GM03348 (cell line): ENCODE measurements at places on chromosomes 2 and 18.

GRCh38 chr2:174659069-174659900, 61.7 kb upstream of the WIPF1 start:
- DNase-seq = no peak

DNA sequence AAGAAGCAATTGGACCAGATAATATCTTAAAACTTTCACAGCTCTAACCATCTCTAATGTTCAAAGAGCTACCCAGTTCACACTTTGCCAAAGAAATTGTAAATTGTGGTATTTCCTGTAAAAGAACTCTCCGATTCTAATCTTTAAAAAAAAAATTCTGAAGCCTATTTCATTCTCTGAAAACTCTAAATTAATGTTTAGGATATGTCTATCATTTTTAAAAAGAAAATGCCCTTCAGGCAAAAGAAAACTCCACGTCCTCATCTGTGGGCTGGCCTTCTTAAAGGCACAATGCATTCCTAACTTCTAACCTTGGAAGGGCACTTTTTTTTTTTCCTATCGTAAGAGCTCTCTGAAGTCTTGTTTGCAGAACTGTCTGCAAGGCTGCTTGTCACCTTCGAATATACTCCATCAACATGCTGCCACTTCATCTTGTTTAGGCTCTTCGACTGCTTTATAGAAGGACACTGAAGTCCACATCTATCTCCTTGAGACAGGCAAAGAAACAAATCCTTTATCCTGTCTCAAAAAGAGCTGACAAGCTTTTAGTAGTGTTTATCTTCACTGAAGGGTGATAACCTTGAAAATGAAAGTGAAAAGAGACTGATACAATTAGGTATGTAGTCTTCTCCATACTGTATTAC, 124.3 kb upstream of the SLC39A10 start:
- peak; percentile 20 for DNase-seq

GRCh38 chr18:70195852-70196434, 9.5 kb downstream of the RTTN start:
- peak; percentile 57 for DNase-seq

- DNase-seq = no peak
Measured at GRCh38 chr2:235390108-235390815, 103.6 kb upstream of the AGAP1 start.

GRCh38 chr18:44805643-44806042, 125.0 kb downstream of the SETBP1 start:
- DNase-seq = no peak

- DNase-seq = peak; percentile 63
Measured at GRCh38 chr2:63692002-63692606, 103.3 kb downstream of the MDH1 start.

- DNase-seq = no peak
Measured at GRCh38 chr18:54052732-54053429, 171.6 kb downstream of the MBD2 start.

DNA sequence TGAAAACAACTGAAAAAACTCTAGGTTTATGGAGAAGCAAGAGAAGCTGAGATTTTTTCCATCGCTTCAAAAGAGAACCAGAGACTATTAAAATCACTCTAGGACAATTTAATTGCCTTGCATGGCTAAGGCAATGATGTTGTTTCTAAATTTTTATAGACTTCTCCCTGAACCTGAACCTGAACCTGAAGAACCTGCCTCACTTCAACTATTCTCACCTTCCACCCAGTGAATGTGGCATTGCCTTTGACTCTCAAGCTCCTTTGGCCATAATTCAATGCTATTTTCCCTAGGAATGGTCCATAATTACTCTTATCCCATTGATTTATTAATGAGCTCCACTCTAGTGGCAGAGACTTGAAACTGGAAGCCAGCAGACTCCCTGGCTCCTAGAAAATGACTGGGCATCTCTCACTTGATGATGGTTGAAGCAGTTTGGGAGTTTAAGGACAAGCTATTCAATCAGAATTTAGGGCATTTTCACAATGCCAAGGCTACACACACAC, 303.8 kb upstream of the UBE2E3 start:
- no peak for DNase-seq

DNA sequence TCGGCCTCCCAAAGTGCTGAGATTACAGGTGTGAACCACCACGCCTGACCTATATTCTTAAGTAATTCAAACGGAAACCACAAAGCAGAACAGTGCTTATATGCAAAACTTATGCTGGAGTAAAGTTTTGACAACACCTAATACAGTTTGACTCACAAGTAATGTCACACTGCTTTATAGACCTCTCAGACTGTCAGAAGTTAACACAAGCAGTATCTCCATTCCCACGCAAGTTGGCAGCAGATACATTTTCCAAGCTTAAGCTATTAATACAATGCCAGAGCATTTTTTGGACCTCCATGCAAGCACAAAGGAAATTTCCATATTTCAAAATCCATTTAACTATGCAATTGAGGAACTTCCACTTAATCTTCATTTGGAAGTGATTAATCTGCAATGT, 21.0 kb upstream of the SANBR start:
- DNase-seq = no peak

DNA sequence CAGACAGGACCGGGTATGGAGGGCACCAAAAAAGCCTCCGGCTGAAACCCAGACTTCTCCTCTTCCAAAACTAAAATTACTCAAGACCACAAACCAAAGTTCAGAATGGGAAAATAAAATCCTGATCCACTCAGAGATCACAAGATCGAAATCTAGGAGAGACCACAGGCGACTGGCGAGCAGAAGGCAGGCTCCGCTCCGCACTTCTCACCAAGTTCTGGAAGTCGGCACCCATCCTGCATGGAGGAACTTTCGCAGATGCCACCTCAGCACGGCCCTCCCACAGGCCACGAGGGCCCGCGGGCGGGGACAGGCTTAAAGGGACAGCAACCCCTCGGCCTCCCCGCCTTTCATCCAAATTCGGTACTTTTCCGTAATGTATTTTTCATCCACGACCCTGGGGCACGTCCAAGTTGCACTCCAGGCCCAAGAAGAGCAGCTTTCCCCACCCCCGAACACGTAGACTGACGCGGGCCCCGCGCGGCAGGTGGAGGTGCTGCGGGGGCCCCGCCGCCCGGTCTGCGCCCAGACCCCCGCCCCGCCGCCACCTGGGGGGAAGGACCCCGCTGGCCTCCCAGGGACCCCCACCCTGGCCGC, 43.7 kb downstream of the HDLBP start:
- DNase-seq = peak; percentile 92

DNA sequence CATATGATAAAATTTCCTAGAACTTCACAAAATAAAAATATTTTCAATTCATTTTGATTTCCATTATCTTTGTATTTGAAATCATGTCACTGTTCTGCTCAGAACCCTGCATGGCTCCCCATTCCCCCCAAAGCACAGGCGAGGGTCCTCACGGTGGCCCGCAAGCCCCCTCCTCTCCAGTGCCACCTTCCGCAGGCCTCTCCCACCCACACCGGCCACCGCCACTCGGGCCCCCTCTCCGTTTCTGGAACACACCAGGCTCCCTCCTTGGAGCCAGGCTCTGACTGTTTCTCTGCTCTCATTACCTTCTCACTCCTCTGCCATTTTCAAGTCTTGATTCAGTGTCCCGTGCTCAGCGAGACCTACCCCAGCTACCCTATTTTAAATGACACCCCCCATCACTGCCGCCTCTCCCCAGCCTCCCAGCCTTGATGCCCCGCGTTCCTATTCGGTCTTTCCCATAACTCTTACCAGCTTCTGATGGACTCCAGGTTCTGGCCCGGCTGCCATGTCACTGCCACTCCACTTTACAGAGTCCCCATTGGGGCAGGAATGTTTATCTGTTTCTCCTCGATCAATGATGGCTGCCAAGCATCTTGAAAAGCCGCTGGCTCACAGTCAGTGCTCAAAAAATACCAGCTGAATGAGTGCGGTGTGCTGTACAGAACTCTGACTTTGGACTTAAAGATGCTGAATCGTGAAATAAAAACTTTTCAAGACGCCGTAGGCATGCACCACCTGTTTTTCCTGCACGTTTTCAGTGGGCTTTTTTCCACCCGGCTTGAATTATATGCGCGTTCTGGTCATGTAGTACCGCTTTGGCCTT, 201.0 kb downstream of the GBX2 start:
- DNase-seq = no peak

GRCh38 chr2:101388232-101388631, 929 bp upstream of the CREG2 start:
- DNase-seq = peak; percentile 43

- no peak for DNase-seq
Measured at GRCh38 chr2:54081574-54081973, 33.8 kb upstream of the ACYP2 start.

- DNase-seq = no peak
Measured at GRCh38 chr2:85278361-85278760, 49.4 kb downstream of the TGOLN2 start.

GRCh38 chr18:12520442-12520992, 112.8 kb downstream of the PRELID3A start:
- peak; percentile 40 for DNase-seq

GRCh38 chr2:197847651-197848401, 43.4 kb downstream of the PLCL1 start:
- no peak for DNase-seq

- no peak for DNase-seq
Measured at GRCh38 chr2:99810225-99810624, 320.4 kb upstream of the REV1 start.

DNA sequence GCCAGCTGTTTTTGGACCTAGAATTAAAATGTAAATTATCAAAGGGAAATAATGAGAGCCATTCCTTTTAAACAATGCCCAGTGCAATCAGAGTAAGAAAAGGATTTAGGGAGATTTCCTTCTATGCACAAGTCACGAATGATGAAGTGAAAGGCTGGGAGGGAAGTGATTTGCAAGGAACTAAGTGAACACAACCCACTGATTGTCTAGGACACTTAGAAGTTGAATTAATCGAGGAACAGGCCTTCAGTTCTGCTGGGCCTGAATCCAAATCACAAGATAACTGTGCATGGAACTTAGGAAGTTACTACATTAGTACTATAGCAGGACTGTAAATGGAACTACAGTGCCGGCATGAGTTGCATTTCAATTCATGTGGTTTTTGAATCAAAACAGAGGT, 17.7 kb downstream of the MAP2 start:
- DNase-seq = no peak

DNA sequence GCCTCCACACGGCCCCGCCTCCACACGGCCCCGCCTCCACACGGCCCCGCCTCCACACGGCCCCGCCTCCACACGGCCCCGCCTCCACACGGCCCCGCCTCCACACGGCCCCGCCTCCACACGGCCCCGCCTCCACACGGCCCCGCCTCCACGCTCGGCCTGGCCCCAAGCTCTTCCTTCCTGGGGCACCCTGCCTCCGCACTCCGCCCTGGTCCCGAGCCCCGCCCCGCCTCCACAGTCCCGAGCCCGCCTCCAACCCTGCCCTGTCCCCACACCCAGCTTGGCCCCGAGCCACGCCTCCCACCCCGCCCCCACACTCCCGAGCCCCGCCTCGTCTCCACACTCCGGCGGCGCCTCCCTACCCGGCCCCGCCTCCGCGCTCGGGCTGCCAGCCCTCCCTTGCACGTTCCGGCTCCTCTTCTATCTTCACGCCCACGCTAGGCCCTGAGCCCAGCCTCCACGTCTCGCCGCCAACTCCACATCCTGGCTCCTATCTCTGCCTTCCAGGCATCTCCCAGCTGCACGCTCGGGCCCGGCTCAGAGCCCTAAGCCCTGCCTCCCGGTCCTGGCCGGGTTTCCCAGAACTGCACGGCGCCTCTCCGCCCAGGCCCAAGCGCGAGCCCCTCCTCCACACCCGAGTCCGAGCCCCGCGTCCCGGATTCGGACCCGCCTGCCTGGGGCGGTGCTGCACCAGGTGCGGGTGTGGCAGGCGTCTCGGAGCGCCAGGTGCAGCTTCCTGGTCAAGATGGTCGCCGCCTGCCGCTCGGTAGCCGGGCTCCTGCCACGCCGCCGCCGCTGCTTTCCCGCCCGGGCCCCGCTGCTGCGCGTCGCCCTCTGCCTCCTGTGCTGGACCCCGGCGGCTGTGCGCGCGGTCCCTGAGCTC, at the start of gene TMEM87B:
TMEM87B (plus strand) TSS at position 423 of the 883 bp plus-strand sequence; CDS start at position 746, 323 bp downstream.
- DNase-seq = peak; percentile 96

GRCh38 chr2:187157046-187157445, 291.0 kb downstream of the CALCRL start:
- no peak for DNase-seq

DNA sequence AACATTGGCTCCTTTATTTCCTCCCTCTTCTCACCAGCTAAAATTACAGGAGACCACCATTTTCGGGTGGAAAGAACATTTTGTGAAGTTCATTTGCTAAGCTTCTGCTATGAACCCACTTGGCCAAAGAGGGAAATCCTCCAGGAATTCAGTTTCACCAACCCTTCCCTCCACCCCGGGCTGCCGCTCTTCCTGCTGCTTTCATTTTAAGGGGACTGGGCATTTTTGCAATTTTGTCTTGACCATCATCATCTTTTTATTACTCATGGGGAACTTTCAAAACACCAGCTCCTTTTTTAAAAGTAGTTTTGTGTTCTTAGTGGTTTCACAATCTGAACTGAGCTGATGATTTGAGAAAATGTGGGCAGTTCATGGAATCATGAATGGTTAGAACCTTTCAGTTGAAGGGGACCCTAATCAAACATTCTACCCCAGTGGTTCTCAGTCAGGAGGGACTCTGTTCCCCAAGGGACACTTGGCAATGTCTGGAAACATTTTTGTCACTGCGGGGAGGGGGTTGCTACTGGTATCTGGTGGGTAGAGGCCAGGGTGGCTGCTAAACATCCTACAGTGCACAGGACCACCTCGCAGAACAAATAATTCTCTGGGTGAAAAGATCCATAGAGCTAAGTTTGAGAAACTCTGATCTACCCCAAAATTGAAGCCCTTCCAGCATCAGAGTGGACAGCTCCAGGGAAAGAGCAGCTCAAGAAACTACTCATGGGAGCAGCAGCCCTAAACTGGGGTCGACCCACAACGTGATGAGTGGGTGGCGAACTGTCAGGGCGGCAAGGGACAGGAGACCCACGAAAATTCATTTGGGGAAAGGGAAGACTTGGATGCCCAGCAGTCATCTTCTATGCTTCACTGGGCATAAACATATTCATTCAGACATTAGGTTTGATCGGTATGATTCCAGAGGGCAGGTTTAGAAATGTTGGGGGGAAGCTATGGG, 92.9 kb downstream of the ACKR3 start:
- peak; percentile 52 for DNase-seq

GRCh38 chr18:74445585-74445984, 11.5 kb downstream of the DIPK1C start:
- DNase-seq = no peak

DNA sequence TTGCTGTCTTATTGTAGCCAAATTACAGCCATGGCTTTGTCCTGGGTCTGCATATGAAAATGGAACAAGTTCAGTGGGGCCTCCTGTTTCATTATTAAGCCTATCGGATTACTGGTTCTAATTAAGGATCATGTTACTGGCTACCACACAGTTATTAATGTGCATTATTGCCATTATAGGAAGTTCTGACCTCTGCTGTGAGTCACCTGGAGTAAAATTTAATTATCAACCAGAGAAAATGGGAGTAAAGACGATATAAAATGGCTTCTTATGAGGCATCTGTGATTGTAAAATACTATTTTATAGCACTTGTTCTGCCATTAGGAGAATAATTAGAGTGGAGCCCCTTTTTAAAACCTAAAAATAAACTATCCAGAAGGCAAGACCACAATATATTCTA, 143.3 kb upstream of the ITGB6 start:
- no peak for DNase-seq

- peak; percentile 23 for DNase-seq
Measured at GRCh38 chr18:27921904-27922751, 254.8 kb downstream of the CDH2 start.

- no peak for DNase-seq
Measured at GRCh38 chr2:5616019-5616418, 76.2 kb upstream of the SOX11 start.

GRCh38 chr2:160632084-160632975, 138.7 kb upstream of the RBMS1 start:
- DNase-seq = no peak

GRCh38 chr2:198900141-198900540, 557.6 kb downstream of the SATB2 start:
- DNase-seq = no peak
